Activated CD8-positive, alpha-beta T cell treated with anti-CD3 and anti-CD28 coated beads for 36 hours (primary cell): ENCODE measurements at places on chromosomes 13 and 19. TPM values are rescaled to one million over a fixed set of nuclear protein-coding genes. Genes with fewer than 3 reads are reported as not detected.

Gene ZNF69
- total RNA-seq: 1.8 TPM

Gene TPT1
- total RNA-seq: 3,563 TPM

Gene CD22
- total RNA-seq: 2.8 TPM

Gene METTL21C
- not detected for total RNA-seq

Gene FBXO27
- total RNA-seq: 2.3 TPM

Gene CDX2
- not detected for total RNA-seq

Gene MISP
- total RNA-seq: not detected

Gene STOML3
- not detected for total RNA-seq

Gene CFD
- 1.4 TPM for total RNA-seq

Gene PALM3
- total RNA-seq: not detected

Gene KLK15
- not detected for total RNA-seq

Gene VSTM1
- total RNA-seq: not detected

Gene ZNF813
- total RNA-seq: 7.8 TPM

Gene NLRP5
- not detected for total RNA-seq

Gene CASP14
- not detected for total RNA-seq

Gene ZNF208
- 1.6 TPM for total RNA-seq

Gene KLK4
- not detected for total RNA-seq
